ENCODE measurements at places on chromosomes 2 and 18.

- DNase-seq: no peak
Observed at GRCh38 chr2:221710744-221711143, 138.6 kb upstream of the EPHA4 start.

- DNase-seq: no peak
Observed at GRCh38 chr2:200810998-200811332, 745 bp upstream of the BZW1 start.

- DNase-seq: no peak
Observed at GRCh38 chr2:65390134-65390533, 42.3 kb downstream of the SPRED2 start.

- DNase-seq: no peak
Observed at GRCh38 chr2:71713581-71714580, 260.5 kb downstream of the DYSF start.

DNA sequence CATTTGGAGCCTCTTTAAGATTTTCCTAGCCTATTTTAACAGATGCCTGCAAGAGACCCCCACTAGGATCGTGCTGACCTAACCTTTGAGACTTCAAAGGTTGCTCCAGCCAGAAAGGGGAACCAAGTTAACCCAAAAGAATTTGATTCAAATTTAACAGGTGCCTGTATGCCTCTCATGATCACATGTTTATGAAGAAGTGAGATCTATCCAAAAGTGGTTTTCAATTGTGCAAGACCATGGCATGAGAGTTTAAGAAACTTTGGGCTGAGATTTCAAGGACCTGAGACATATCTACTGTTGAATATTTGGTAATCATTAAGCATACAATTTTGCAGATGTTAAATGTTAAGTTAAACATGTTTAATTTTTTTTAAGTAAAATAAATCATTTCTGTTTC is 1.3 kb upstream of the RSAD2 start:
- DNase-seq: no peak

- no peak for DNase-seq
Observed at GRCh38 chr2:202133909-202134265, 60.8 kb downstream of the KIAA2012 start.

DNA sequence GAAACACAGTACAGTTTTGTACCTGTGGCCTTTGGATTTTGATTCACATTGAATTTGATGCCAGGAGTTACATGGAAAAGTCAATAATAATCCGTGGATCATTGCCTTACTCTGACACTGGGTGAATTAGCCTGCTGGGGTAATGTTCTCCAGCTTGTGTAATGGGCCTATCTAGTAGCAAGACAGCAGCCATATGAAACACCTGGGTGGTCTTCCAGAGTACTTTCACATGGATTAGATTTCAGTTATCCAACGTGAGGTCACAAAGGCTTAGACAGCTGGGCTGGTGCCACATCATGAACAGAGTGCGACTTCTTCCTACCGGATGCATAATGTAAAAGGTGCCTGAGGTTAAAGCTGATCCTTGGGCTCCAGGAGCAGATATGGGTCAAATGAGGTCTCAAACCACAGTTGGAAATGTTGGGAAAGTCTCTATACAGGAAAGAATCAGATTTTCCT is 486.8 kb downstream of the PARD3B start:
- no peak for DNase-seq

GRCh38 chr2:240205348-240205747 is 64.9 kb upstream of the OTOS start:
- DNase-seq: no peak

DNA sequence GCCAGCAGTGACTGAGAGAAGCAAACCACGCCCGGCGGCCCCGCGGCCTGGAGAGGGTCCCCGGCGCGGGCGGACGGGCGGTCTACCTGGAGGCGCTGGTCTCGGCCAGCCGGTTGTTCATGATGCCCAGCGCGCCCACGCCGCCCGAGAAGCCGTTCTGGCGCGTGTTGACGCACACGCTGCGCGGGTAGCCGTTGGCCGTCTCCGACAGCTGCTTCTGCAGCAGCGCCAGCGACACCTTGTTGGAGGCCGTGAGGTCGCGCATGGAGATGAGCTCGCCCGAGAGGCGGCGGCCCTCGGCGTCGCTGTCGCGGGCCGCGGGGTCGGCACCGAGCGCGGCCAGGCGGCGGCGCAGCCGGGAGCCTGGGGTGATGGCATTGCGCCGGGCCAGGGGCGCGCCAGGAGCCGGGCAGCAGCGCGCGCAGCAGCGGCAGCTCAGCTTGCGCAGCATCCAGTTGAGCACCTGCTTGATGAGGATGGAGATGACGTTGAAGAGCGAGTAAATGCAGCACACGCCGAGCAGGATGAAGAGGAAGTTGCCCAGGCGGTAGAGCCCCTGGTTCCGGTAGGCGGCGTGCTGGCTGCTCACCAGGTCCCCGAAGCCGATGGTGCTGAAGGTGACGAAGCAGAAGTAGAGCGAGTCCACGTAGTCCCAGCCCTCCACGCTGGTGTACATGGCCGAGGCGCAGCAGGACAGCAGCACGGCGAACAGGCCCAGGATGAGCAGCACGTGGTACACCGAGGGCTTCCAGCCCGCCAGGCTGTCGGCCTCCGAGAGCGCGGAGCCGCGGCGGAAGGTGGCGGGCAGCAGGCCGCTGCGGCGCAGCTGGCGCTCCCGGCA is 118.1 kb downstream of the MSH2 start:
- peak; percentile 44 for DNase-seq

DNA sequence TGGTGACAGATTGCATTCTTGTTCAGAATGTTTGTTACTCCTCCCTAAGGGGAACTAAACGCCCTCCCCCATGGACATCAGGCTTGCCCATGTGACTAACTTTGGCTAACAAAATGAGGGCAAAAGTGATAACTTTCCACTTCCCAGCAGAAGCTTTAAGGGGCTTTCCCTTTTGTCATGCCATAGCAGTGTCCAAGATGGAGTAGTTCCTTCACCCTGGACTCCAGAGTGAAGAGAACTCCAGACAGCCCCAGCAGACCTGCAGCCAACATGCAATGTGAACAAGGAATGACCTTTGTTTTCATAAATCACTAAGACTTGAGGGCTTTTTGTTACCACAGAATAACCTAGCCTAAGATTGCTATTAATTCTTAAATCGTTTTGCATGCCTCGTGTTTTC is 163.5 kb downstream of the ZEB2 start:
- DNase-seq: no peak

- peak; percentile 40 for DNase-seq
Observed at GRCh38 chr2:240232961-240233884, 92.8 kb upstream of the OTOS start.

Data from stimulated activated CD4-positive, alpha-beta T cell treated with anti-CD3 and anti-CD28 coated beads, TNF-alpha, amount 100 ng/mL, for 1 hour (primary cell).